ENCODE measurements at places on chromosomes 7 and 10.

DNA sequence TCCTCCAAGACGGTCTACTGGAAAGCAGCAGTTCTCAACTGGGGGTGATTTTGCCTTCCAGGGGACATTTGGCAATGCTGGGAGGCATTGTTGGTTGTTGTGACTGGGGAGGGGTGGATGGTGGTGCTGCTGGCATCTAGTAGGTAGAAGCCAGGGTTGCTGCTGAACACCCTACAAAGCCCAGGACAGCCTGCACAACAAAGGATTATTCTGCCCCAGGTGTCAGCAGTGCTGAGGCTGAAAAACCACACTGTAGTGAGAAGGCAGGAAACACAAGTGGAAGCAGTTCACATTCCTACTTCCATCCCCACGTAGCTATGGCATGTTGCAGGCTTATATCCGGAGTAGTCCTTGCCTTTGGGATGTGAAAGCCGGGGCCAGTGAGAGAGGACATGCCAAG, 86.9 kb downstream of the AOAH start:
- no peak for DNase-seq

DNA sequence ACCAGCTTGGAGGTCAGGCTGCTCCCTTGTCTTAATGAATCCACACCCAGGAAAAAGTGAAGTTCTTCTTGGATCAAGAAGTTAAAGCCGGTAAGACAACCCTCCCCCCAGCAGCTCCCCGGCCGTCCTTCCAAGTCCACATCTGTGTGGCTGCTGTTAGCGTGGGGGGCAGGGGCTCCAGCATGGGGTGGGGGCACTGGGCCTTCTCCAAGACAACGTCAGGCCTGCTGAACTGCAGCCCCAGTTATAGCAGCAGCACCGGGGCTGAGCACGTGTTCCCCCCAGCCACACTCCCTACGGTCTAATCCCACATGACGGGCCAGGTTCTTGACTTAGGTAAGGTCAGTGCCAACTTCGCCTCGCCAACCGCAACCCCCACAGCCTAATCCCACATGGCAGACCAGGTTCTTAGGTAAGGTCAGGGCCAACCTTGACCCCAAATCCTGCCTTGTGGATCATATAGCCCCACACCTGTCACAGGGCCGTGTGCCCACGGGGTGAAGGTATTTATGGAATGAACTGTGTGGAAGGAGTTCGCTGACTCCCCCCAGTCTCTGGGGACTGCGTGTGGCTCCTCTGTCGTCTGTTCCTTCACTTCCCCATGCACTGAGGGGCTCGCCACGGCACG, 30.4 kb upstream of the EN2 start:
- DNase-seq, result no peak

GRCh38 chr10:124963866-124964720, 22.2 kb downstream of the ZRANB1 start:
- DNase-seq, result no peak

- DNase-seq, result no peak
Measured at GRCh38 chr7:151225948-151226510, 976 bp downstream of the ABCF2 start.

DNA sequence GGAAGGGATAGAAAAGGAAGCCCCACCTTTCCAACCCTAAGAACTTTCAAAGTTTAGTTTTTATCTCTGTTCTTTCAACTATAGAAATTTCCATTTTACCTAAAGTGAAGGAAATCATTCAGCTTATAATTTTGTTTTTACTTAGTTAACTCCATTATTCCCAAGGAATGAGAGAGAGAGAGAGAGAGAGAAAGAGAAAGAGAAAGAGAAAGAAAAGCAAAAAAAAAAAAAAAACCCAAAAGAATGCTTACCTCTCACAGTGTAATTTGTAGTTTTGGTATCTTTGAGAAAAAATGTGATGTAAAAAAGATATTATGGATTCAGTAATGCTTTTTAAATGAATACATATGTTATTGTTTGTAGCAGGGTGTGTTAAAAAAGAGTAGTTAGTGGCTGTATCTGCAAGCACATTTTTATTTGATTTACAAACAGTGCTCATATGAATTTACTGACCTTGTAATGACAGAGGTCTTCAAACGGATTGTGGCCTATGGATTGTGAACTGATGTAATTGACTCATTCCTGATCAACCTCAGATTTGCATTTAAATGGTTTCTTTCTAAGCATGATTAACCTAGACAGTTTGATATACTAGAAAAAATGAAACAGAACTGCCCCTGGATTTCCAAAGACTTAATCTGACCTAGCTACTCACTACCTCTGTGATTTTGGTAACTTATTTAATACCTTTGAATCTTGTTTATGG, 64.9 kb downstream of the LCOR start:
- DNase-seq, result no peak

DNA sequence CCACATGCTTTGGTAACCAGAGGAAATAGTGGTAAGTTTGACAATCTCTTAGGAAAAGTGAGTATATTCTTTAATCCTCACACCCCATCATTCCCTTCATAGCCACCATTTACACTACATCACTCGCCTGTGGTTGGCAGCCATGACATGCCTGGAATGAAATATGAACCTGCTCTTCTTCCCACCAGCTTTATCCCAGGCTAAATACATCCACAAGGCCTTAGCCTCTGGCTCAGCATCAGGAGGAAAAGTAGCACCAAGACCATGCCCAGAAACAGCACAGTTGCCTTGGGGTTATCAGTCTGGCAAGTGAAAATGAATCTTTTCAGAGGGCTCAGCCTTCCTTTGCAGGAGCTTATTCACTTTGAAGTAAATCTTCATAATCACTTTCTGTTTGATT, 40.3 kb downstream of the SGCE start:
- DNase-seq, result no peak

DNA sequence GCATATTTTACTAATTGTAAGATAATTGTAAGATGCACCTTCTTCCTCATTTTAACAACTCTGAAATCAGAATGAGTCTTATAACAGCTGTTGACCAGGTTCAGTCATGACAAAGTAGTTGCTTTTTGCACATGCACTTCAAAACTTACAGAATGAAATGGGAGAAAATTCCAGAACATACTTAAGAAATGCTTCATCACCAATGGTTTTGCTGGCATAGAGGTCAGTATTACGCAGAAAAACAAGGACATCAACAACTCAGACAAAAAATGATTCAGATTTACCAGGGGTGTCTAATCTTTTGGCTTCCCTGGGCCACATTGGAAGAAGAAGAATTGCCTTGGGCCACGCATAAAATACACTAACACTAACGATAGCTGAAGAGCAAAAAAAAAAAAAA, 13.3 kb downstream of the COL28A1 start:
- no peak for DNase-seq

GRCh38 chr7:150450491-150451001, at the start of gene GIMAP8:
Gene GIMAP8 (plus strand): TSS chr7:150450630. CDS start chr7:150466699, 16,069 bp downstream.
- DNase-seq, result peak; percentile 58

DNA sequence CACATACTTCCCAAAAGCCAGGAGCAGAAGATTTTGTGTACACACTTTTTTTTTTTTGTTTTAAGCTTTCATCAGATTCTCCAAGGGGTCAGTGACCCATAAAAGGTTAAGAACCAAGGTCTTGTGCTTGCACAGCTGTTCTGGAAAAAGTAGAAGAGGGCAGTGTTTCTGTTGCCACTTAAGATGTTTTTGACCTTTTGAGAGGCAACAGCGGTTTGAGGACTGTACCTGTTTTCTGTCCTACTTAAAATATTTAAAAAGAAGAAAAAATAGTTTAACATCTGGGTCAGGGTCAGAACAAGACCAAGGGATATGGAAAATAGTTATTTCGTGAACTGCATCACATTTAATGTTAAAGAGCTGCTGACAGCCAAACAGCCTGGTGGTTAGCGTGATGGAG, 32.9 kb downstream of the AUTS2 start:
- no peak for DNase-seq

DNA sequence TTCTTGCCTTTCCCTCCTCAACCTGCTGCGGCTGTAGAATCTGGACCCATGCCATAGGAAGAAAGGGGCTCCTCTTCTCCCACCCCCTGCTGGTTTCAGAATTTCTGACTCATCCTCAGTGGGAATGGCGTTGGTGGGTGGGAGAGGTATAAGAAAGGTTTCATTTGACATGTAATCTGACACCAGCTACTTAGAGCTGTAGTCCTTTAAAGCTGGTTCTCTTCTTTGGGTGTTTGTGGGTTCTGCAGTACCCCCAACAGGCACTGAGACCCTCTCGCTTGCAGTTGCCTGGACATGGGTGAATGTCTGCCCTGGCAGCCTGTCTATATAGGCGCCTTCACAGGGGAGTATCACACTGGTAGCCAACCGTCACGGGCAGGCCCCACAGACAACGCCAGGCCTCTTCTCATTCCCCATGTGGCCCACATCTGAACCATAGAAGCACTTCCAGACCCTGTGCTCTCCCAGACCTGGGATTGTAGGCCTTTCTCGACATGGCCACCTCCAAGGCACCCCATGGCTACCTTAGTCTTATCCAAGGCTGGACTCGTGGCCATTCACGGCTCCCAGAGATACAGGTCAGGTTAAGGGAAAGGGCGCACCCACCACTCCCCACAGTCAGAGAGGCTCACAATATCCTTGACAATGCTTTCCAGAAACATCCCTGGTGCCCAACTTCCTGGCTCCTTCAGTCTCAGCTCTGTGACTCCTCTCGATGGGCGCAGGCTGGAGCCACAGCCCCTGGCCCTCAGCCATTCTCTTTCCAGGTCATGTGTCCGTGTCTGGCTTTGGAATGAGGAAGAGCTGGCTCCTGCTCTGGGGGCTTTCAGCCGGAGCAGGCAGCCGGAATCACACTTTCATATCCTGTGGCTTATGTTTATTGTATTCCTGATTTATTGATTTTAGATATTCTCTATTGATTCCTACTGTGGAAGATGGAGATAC, 17.5 kb downstream of the ZNF862 start:
- DNase-seq, result no peak

- DNase-seq, result no peak
Measured at GRCh38 chr7:95046494-95047240, 139.3 kb downstream of the PPP1R9A start.

DNA sequence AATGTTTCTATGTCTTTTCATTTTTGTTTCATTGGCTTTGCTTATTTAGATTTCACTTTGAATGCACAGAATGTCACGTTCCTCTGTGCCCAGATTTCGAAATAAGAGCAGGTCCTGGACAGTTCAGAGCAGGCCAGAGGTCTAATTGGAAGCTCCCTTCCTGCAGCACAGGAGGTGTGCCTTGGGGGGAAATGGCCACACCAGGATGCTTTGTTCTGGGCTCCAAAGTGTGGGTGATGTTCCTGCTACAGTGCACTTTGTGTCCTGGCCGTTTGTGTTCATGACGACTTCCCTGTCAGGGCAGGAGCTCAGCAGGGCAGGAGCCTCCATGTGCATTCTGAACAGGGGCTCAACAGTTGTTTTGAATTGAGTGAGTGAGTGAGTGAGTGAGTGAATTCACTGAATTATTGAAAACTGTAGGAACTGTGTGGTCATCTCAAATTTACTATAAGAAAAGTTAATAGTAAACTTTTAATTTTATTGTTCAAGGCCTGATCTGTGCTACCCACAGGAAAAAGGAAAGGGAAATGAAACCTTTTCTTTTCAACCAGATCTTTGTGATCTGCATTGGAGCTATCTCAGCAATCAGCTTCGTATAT, 109.5 kb upstream of the GJD4 start:
- no peak for DNase-seq

DNA sequence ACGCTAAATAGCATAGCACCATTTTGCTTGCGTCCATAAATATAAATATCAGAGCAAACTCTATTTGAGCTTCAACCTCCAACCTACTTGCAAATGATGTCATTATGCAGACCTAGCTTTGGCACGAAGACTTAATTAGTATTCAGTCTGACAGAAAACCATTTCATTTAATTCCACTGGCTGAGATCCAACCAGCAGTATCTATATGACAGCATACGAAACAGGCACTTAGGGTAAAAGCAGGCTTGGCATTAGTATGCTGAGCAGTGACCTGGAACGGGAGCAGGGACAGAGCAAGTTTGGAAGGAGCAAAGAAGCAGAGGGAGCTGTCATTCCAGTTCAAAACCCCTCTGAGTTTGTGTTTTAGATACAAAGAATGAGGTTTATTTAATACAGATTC, 312.5 kb upstream of the CHRM2 start:
- DNase-seq, result no peak

- no peak for DNase-seq
Measured at GRCh38 chr7:51186531-51186930, 130.1 kb downstream of the COBL start.

DNA sequence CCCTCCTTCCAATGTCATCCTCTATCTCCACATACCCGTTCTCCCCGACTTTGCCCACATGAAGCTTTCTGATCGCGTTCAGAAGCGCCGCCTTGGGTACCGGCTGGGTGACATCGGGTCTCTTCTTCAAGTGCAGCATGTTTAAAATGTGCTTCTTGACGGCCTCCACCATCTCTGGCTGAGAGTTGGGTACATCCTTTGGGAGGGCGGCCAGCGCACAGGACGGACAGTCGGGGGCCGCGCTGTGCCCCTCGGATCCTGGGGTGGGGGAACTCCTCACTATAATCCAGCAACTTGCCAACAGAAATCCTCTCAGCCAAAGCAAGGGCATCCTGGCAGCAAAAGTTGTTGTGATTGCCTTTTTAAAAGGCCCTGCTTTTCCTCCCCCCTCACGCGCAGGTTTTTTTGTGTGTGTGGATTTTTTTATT, 2.8 kb downstream of the INHBA start:
- DNase-seq, result no peak

DNA sequence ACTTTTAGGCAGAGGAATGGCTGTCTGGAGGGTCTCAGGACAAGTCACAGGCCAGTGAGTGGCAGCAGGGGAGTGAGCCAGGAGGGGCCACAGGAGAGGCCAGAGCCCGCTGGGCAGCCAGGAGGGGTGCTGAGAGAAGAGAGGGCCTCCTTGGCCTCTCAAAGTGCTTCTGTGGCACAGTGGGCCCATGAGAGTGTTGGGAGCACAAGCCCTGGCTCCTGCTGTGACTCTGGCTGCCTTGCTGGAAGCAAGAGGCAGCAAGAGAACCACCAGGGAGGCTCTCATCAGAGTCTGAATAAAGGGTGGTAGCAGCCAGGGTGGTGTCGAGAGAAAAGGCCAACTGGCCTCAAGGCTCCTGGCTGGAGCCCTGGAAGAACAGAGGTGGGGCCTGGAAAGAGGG, 91.1 kb downstream of the VOPP1 start:
- DNase-seq, result no peak

- DNase-seq, result no peak
Measured at GRCh38 chr10:128568041-128568440, 441.8 kb upstream of the MKI67 start.

- peak; percentile 42 for DNase-seq
Measured at GRCh38 chr10:119301397-119301796, 94.0 kb downstream of the GRK5 start.

DNA sequence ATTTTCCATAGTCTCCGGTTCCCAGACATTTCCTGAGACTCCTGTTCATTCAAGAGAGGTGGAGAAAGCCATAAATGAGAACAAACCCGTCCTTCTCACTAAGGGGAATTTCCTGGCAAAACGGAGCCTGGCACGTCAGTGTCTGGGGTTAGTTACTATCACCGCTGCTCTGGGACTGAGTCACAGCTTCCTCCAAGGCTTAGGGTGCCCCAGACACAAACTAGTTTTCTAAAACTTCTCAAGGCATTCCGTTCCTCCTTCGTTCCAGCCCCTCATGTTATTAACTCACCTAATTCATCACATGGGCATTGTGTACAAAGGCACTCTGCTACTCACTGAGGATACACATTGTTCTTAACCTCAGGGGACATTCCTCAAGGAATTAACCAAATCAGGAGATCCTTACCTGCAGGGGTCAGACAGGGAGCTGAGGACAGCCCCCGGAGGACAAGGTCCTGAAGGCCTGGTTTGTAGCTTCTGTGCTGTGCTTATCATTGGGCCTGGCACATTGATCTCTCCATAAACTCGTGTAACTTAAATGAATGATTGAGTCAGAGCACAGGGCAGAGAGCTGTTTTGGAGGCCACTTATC, 103.0 kb upstream of the KLF6 start:
- DNase-seq, result peak; percentile 25

All from activated T-cell treated with anti-CD3 and anti-CD28 coated beads for 1 hour (primary cell).